Caco-2 (cell line): ENCODE measurements at places on chromosomes 13 and 19. TPM values are rescaled to one million over a fixed set of nuclear protein-coding genes. Genes with fewer than 3 reads are reported as not detected.

GRCh38 chr19:18299654-18300053 is 18.2 kb upstream of the JUND start:
- no peak overlapping the region for H3K4me3 ChIP-seq
- H3K4me1 ChIP-seq, result peaks cover 18% of the 10 kb centered on the region
- H3K27ac ChIP-seq, result no peak overlapping the region
- no peaks in the 10 kb centered on the region for H3K27me3 ChIP-seq
- no peak for DNase-seq
- H3K36me3 ChIP-seq, result no peaks in the 10 kb centered on the region

DNA sequence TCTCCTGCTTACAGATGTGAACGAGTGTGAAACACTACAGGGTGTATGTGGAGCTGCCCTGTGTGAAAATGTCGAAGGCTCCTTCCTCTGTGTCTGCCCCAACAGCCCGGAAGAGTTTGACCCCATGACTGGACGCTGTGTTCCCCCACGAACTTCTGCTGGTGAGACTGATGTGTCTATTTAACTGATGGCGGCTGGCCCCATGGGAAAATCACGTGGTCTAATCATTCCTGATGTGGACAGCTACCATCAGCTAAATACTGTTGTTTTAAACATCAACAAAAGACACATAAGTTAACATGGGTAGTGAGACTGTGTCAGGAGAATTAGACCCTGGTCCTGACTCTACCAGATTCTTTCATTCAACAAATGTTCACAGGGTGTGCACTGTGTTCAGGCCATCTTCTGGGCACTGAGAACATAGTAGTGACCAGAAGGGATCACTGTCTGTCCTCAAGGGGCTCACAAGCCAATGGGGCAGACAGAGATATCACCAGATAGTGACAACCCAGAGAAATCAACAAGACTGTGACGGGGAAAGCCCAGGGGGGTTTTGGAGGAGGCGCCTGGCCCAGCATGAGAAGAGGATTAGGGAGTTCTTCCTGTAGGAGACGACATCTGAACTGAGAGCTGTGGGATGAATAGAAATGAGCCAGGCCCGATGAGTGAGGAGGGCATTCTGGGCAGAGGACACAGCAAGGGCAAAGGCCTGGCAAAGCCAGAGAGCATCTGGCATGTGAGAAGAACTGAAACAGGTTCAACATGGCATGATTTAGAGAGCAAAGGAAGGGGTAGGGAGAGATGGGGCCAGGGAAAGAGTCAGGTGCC is 18.4 kb downstream of the LTBP4 start:
- DNase-seq, result no peak
- peaks cover 11% of the 10 kb centered on the region; the same call in 1 of the 2 replicates for H3K4me1 ChIP-seq
- no peaks in the 10 kb centered on the region for H3K36me3 ChIP-seq
- no peak overlapping the region for H3K27ac ChIP-seq
- no peak overlapping the region for H3K4me3 ChIP-seq
- H3K27me3 ChIP-seq, result no peaks in the 10 kb centered on the region

DNA sequence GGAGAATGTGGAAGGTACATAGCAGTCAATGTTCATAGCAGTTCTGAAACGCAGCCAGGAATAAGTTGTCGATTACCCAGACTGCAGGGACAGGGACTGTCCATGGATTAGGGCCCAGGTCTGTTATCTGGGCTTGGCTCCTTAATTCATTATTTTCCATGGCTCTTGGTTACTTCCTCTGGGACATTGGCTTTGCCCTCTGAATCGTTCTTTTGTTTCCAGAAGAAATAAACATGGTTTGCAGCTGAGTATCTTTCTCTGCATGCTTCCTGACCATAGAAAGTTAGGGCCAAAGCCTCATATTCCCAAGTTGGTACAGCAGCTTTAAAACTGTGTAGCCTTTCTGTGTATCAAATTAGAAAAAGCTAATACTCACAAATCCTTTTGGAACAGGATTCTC is 121.7 kb upstream of the MAB21L1 start:
- no peaks in the 10 kb centered on the region for H3K4me1 ChIP-seq
- H3K4me3 ChIP-seq, result no peak overlapping the region
- no peak overlapping the region for H3K27ac ChIP-seq
- H3K36me3 ChIP-seq, result no peaks in the 10 kb centered on the region
- DNase-seq, result no peak
- H3K27me3 ChIP-seq, result no peaks in the 10 kb centered on the region

APOC1 gene
- 246 and 250 TPM in 2 replicates for total RNA-seq

DNA sequence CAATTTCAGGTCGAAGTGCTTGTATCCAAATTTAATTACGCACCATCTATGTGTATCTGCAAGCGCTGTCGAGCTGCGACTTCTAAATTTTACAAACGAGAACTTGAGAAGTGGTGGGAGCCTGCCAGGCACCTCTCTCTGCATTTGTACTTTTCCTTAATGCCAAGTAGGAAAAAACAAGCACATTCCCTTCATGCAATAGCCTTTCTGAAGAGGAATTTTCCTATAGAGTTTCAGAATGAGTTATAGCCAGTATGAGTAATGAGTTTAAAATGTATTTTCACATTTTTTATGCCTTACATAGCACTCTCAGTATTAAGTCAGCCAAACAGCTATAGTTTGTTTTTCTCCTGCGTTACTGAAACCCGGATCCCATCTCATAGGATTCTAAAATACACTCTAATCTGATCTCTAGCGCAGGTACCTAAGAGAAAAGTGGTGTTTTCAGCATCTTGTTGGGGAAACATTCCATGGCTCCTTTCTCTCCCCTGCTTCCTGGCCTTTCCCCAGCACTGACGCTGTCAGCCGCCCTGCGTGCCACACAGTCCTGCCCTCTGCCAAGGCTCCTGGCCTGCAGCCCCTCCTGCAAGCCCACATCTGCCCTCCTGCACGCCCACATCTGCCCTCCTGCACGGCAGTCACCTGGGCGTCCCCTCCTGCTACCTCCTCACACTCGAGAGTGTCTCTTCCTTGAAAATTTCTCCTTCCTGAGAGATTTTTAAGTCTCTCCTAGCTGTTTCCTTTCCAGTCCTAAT is 526.9 kb downstream of the MYO16 start:
- H3K27me3 ChIP-seq, result no peaks in the 10 kb centered on the region
- DNase-seq, result no peak
- H3K4me3 ChIP-seq, result no peak overlapping the region
- H3K4me1 ChIP-seq, result peaks cover 31% of the 10 kb centered on the region
- no peaks in the 10 kb centered on the region for H3K36me3 ChIP-seq

DNA sequence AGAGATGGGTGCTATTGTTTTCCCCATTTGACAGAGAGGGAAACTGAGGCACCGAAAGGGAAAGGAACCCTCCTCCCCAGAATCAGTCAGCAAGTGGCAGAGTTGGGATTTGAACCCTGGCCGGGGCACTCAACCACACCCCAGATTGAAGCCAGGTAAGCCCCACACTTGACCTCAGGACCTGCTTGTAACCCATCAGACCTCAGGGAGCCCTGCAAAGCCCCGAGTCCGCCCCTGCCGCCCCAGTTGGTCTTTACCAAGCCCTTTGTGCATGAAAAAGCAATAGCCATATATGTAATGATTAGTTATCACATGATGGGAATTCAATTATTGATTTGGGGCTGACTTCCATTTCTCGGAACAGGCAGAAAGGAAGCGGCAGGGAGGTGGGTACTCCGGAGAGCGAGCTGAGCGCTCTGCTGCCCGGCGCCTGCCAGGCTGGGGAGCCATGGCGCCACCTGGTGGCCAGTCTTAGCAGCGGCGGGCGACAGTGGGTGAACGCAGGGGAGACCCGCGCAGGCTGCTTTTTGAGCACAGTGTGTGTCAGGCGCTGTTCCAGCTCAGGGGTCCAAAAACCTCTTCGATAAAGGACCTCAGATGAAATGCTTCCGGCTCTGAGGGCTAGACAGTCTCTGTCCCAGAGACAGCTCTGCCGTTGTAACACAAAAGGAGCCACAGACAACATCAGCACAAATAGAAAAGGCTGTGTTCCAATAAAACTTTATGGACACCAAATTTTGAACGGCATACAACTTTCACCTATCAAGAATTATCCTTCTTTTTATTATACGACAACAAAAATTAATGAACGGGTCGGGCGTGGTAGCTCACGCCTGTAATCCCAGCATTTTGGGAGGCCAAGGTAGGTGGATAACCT is 82.9 kb upstream of the CACNA1A start:
- DNase-seq, result peak; percentile 61
- H3K4me1 ChIP-seq, result no peaks in the 10 kb centered on the region
- H3K36me3 ChIP-seq, result no peaks in the 10 kb centered on the region

GRCh38 chr13:111527614-111528229 is 207.3 kb downstream of the TEX29 start:
- H3K4me1 ChIP-seq, result no peaks in the 10 kb centered on the region
- no peak overlapping the region for H3K4me3 ChIP-seq
- H3K27me3 ChIP-seq, result no peaks in the 10 kb centered on the region
- H3K27ac ChIP-seq, result no peak overlapping the region
- H3K36me3 ChIP-seq, result no peaks in the 10 kb centered on the region

- H3K27me3 ChIP-seq, result no peaks in the 10 kb centered on the region; the same call in 1 of the 2 replicates
- DNase-seq, result no peak
- H3K27ac ChIP-seq, result no peak overlapping the region
- H3K4me1 ChIP-seq, result no peaks in the 10 kb centered on the region
Observed at GRCh38 chr13:37369616-37370015, 229.0 kb downstream of the POSTN start.

APBA3 gene
- total RNA-seq, result 22.1 and 23.5 TPM in 2 replicates

DNA sequence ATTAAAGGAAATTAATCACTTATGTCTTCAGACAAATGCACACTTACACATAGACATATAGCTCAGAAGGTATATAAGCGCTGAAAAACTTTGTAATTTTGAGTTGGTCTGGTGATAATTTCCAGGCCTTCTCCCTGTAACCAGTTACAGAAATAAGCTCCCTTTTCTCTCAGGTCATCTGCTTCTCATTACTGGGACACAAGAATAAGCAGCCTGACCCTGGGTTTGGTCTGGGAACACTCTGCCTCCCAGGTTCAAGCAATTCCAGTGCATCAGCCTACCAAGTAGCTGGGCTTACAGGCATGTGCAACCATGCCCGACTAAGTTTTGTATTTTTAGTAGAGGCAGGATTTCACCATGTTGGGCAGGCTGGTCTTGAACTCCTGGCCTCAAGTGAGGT is 274.5 kb downstream of the LMO7 start:
- no peaks in the 10 kb centered on the region for H3K36me3 ChIP-seq
- no peaks in the 10 kb centered on the region for H3K27me3 ChIP-seq
- no peak overlapping the region for H3K27ac ChIP-seq
- no peak overlapping the region for H3K4me3 ChIP-seq
- DNase-seq, result no peak

DNA sequence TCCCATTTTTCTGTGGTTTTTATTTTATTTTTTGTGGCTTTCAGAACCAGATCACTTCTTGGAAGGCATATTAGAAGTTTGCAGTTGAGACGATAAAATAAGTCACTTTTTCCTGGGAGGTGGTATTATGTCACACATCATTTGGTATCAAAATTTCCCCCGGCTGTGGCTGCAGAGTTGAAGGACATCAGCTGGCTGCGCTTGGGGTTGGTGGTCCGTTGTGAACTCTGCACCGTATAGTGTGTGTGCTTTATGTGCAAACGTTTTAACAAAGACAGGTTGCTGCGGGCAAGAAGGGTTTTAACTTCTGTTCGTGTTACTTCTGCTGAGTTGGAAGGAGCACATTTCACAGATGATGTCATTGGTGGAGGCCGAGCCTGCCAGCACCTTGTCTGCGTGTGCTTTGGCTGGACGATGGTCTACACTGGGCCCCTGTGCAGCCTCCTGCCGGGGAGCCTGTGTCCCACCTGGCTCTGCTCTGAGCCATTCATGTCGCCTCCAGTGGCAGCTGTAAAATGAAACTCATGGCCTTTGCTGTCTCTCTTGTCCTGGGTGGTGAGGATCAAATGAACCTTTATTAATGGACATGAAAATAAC is 9.6 kb downstream of the ATP11A start:
- DNase-seq, result peak; percentile 15
- H3K27ac ChIP-seq, result no peak overlapping the region
- H3K4me3 ChIP-seq, result no peak overlapping the region
- H3K4me1 ChIP-seq, result peaks cover 17% of the 10 kb centered on the region
- H3K36me3 ChIP-seq, result no peaks in the 10 kb centered on the region

HTR2A gene
- total RNA-seq, result not detected in 2 replicates

COL5A3 gene
- total RNA-seq, result not detected in 2 replicates

DNA sequence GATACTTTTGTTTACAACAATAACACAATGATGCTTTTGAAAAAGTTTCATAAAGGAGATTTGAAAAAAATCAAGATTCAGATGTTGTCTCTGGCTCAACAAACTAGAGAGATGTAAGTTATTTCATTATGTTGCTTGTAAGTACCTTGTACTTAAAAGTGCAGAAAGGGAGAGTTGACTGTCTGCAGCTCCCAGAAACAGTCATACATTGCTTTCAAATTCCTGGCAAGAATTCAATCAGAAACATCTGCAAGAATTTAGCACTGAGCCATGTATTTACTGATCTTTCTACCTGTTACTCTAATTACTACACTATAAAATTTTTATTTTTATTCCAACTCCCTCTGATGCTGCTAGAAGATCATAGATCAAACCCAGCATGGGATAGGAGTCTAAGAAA is 1261.3 kb upstream of the SPRY2 start:
- no peaks in the 10 kb centered on the region for H3K36me3 ChIP-seq
- no peaks in the 10 kb centered on the region for H3K27me3 ChIP-seq
- H3K4me1 ChIP-seq, result no peaks in the 10 kb centered on the region
- no peak overlapping the region for H3K27ac ChIP-seq

GRCh38 chr13:50892210-50892944 is 17.2 kb upstream of the RNASEH2B start:
- no peaks in the 10 kb centered on the region for H3K4me1 ChIP-seq
- H3K36me3 ChIP-seq, result no peaks in the 10 kb centered on the region
- no peaks in the 10 kb centered on the region for H3K27me3 ChIP-seq
- no peak for DNase-seq

- H3K27ac ChIP-seq, result no peak overlapping the region
- no peaks in the 10 kb centered on the region for H3K36me3 ChIP-seq
- DNase-seq, result no peak
- H3K4me3 ChIP-seq, result no peak overlapping the region
- H3K27me3 ChIP-seq, result no peaks in the 10 kb centered on the region
- peaks cover under 1% of the 10 kb centered on the region; the same call in 1 of the 2 replicates for H3K4me1 ChIP-seq
Observed at GRCh38 chr19:39768786-39769185, 9.9 kb upstream of the LEUTX start.

GRCh38 chr19:30209617-30210600 is 162.3 kb upstream of the ZNF536 start:
- no peak overlapping the region for H3K4me3 ChIP-seq
- H3K36me3 ChIP-seq, result no peaks in the 10 kb centered on the region
- no peak overlapping the region for H3K27ac ChIP-seq
- H3K27me3 ChIP-seq, result no peaks in the 10 kb centered on the region
- no peak for DNase-seq
- no peaks in the 10 kb centered on the region for H3K4me1 ChIP-seq

- no peaks in the 10 kb centered on the region for H3K27me3 ChIP-seq
- DNase-seq, result no peak
- no peak overlapping the region for H3K4me3 ChIP-seq
- peaks cover 6% of the 10 kb centered on the region; the same call in 1 of the 2 replicates for H3K4me1 ChIP-seq
- H3K36me3 ChIP-seq, result no peaks in the 10 kb centered on the region
Observed at GRCh38 chr13:51457086-51457815, 4.4 kb upstream of the INTS6 start.

BRSK1 gene
- total RNA-seq, result 24.6 and 28.6 TPM in 2 replicates
